ENCODE measurements at places on chromosomes 2 and 18.
A peak's percentile ranks its signal among the peaks of the same experiment; 100 is the strongest.

DNA sequence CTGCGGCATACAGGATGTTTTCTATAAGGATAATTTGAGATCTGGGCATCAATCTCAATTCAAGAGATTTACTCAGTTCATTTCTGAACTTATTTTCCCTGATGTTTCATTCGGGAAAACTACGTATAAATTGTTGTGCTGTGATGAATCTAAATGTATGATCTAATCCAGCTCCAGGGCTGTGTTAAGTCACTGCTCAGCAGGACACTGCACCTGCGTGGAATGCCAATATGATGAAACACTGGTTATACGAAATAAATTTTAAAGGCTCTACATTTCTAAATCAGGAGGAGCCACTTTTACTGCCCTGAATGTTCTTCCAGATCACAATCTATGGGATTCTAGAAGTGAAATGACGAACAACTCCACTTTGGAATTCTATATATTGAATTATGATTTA lies 259.0 kb downstream of the HNMT start:
- DNase-seq: no peak

DNA sequence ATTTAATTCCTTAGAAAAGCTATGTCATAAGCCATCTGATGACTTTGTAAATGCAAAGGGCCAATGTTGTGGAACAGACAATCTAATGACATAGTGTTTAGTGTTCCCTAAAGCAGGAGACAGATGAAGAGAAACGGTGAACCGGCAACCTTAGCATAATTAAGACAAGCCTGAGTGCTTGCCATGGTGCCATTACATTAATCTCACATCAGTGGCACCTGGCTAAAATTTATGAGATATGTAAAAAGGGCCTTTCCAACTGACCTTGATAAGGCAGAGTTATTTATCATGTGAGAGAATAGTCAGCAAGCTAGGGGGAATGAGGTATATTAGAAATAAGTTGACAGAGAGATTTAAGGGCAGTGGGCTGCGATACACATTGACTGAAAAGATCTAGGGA lies 261.8 kb downstream of the ERBB4 start:
- no peak for DNase-seq

DNA sequence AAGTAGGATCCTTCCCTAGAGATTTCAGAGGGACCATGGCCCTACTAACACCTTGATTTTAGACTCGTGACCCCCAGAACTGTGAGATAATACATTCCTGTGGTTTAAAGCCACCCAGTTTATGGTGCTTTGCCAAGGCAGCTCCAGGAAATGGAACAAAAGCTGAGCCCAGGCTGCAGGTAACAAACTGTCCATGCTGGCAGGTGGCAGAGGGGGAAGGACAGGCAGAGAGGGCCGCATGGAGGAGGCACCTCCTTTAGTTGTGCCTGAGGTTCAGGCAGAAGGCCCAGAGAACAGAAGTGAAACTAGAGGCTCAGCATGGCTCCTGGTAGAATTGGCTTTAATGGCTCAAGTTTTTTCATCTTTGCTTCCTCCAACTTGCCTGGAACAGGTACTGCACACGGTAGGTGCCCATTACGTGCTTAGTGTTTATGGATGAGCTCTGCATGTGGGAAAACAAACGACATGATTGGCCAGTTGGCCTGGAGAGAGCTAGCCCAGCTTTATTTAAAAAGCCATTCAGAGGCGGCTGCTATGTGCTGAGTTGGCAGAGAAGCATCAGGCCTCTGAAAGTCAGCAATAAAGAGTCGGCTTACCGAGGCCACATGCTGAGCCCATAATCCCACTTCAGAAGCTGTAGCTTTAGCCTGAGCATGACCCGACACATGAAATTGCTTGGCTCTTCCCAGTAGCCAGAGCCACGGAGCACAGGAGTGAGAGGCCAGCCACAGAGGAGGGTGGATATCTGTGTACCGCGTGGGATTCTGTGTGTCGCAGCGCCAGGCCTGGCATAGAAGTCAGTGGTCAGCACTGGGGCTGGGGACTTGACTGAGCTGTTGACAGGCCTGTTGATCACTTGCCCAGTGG lies 36.5 kb downstream of the HS1BP3 start:
- DNase-seq: no peak

- DNase-seq: no peak
Observed at GRCh38 chr2:173652311-173652710, 297.6 kb downstream of the CDCA7 start.

GRCh38 chr2:235860111-235860510 lies 308.1 kb downstream of the GBX2 start:
- no peak for DNase-seq

- DNase-seq: no peak
Observed at GRCh38 chr2:3500326-3500899, 18.9 kb downstream of the ADI1 start.

DNA sequence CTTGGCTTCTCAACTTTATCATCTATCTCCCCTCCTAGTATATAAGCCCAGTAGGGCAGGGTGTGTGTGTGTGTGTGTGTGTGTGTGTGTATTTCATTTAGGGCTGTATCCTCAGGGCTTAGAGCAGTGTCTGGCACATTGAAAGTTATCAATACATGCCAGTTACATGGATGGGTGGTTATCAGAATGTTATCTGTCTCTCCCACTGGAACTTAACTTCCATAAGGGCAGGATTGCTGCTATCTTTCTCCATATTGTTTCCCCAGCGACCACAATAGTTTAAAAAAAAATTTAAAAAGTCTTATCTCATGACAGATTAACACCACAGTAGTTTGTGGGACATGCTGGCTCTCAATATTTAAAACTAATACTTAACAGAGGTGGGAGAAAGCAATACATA lies 488.9 kb downstream of the PLCL1 start:
- DNase-seq: no peak

- no peak for DNase-seq
Observed at GRCh38 chr18:27213123-27213717, 28.1 kb upstream of the CHST9 start.

DNA sequence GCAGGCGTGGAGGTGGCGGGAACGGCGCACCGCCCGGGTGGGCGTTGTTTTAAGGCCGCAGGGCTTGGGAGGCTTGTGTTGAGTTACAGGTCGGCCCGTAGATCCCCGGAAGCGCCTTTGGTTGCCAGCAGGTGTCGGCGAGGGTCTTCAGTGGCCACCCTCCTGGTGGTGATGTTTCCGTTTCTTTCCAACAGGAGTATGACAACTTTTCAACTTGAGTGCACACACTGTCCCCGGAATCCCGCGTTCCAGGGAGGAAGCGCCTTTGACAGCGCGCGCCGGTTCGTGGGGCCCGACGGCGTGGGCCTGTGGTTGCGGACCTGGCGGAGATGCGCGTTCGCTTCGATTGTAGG lies 1.0 kb upstream of the HDAC4 start:
- no peak for DNase-seq

DNA sequence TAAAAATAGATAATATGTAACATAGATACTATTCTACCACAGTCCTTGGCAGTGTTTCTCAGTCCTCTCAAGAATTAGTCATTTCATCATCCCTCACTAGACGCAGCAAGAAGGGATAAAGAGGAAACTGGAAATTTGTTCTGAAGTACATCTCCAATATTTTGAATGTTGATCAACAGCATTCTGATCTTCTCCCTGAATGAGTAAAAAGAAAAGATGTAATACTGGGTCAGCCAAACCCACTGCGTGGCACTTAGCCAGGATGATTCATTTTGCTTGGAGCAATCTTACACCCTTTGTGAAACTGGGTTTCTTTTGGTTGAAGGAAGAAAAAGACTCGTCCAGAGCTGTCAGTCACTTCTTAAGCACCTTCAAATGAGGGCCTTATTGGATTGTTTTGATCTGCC lies 54.1 kb downstream of the TAF1B start:
- peak; percentile 90 for DNase-seq

GRCh38 chr2:203994735-203995134 lies 58.2 kb downstream of the ICOS start:
- DNase-seq: no peak

GRCh38 chr18:57352761-57353136 lies 392 bp downstream of the ST8SIA3 start:
- no peak for DNase-seq

DNA sequence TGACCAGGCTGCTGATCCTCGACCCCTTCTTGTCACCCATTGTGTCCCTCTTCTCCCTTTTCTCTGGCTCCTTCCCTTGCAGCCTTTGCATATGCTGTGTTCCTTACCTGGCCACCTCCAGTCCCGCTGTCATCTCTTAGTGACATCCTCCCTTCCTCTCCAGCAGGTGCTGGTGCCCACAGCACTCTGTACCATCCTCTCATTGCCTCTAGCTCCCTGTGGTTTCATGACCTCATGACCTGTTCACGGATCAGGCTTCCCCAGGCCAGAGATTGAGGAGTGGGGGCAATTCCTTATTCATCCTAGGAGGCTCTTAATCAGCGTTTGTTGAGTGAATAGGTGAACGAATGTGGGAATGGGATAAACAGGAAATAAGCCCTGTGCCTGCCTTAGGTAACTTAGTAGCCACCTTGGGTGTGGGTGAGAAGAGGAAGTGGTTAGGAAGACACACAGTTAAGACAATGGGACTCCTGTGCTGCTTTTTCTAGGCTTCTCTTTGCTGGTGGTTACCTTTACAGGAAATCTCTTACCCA lies 35.5 kb downstream of the ITGA6 start:
- DNase-seq: peak; percentile 52

DNA sequence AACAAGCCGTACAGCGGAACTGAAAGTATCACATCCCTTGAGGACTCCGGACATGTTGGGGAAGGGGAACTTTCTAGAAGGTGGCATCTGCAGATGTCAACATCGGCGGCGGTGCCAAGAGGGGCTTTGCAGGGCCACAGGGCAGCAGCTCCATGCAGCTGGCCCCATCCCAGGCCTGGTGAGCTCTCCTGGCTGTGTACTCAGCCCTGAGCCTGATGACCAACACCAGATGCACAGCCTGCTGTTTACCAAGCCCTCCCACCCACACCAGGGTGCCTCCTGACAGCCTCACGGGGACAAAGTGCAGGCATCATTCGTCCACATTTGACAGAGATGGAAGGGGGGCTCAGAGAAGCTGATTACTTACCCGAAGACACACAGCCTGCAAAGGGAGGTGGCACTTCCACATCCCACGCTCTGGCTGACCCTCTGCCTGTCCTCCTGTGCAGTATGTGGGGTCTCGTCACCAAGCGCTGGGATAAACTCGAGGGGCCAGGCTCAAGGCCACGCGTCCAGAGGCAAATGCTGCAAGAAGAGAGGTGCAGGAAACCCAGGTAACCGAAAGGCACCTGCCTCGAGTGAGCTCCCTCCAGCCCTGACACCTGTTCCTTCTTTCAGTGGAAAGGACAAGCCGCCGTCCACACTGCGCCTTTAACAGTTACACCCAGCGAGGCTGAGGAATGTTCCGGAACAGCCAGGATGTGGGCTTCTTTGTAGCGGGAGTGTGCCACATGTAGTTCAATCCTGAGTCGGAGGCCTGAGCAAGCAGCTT lies 69.0 kb upstream of the ASAP2 start:
- DNase-seq: no peak

DNA sequence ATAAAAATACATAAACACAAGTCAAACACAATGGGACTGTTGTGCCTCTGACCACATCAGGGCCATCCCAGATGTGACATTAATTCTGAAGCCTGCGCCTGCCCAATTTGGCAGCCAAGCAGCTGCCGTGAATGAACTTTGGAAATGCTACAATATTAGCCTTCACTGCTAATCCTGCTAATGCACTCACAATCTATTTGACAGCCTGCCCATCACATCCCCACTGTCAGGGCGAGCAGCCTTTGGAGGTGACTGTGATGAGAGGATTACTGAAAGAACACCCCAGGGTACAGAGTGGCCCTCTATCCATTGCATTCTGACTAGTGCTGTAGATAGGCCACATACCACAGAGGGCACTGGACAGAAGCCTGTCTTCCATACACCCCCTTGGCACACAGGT lies 21.6 kb downstream of the OSR1 start:
- DNase-seq: no peak

DNA sequence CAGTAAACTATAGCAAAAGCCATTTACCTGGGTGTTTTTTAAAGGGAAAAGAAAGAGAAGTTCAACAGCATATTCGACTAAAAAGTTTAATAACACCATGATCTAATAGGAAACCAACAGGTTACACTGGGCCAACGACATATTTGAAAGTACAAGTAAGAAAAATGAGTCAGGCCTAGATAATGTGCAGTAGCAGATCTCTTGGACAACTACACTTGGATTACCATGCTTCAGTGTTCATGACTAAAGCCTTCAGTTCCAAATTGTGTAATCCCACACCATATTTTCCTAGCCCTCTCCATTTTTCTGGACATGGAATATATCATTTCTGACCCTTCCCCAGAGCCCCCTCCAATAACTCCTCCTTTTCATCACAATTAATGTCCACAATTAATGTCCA lies 39.1 kb upstream of the FIGN start:
- DNase-seq: no peak

- no peak for DNase-seq
Observed at GRCh38 chr2:112184121-112184520, 45.9 kb downstream of the FBLN7 start.

DNA sequence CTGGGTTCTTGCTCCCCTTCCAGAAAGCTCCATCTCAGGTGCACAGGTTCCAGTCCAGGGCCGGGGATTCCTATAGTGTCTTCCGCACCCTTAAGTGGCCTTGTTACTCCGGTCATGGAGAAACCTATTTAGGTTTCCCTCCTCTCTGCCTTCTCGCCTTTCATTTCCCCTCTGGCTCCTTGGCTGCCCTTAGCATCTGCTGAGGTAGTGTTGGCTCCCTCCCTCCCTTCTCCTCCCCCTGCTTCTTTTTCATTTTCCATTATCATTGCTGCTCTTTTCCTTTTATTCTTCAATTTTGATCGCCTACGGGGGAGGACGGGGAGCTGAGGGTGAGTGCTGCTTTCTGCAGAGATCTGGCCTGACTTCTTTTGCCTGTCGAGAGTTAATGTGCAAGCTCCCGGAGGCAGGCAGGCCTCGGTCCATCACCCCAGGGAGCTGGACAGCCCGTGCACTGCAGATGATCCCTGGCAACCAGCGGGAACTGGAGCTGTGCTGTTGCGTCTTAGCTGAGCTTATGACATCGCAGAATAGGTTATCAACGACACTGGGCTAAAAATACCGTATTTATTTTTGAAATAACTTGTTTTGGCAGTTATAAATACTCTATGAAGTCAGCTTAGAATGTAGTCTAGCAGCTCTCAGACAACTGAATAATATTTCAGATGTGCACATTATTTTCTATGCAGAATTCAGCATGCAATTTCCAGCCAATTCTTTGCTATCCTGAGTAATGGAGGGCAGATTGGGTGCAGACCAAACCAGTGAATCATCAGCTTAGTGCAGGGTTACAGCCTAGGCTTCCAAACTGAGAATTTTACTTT lies 141.9 kb downstream of the SLC4A3 start:
- no peak for DNase-seq

- no peak for DNase-seq
Observed at GRCh38 chr2:150431561-150432311, 55.7 kb downstream of the RND3 start.

GRCh38 chr2:107068069-107068916 lies 182.3 kb upstream of the ST6GAL2 start:
- no peak for DNase-seq

- no peak for DNase-seq
Observed at GRCh38 chr2:201977651-201978050, 56.0 kb upstream of the FZD7 start.

- DNase-seq: no peak
Observed at GRCh38 chr2:29463181-29463900, 348.1 kb downstream of the CLIP4 start.

DNA sequence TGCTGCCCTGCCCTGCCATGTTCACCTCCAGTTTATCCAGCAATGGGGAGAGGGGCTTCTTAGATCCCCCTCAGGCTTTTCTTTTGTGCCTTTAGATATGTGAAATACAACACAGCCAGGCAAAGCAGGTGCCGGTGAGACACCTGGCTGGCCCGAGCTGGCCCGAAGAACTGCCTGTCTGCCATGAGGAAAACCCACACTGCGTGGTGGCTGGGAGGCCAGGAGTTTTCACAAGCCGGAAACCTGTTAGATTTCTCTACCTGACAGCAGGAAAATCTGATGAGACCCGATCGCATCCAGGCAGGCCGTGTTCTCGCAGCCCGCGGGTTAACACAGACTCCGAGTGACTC lies 5.7 kb upstream of the GAL3ST2 start:
- DNase-seq: no peak
